CD4-positive, alpha-beta T cell treated with Interferon alpha-2 for 1 hour (primary cell): ENCODE measurements at places on chromosomes 1 and 21.

- DNase-seq = peak; percentile 77
Observed at GRCh38 chr1:150552128-150552910, 3.1 kb downstream of the ADAMTSL4 start.

- DNase-seq = no peak
Observed at GRCh38 chr1:219763321-219763720, 150.4 kb upstream of the ZC3H11B start.

DNA sequence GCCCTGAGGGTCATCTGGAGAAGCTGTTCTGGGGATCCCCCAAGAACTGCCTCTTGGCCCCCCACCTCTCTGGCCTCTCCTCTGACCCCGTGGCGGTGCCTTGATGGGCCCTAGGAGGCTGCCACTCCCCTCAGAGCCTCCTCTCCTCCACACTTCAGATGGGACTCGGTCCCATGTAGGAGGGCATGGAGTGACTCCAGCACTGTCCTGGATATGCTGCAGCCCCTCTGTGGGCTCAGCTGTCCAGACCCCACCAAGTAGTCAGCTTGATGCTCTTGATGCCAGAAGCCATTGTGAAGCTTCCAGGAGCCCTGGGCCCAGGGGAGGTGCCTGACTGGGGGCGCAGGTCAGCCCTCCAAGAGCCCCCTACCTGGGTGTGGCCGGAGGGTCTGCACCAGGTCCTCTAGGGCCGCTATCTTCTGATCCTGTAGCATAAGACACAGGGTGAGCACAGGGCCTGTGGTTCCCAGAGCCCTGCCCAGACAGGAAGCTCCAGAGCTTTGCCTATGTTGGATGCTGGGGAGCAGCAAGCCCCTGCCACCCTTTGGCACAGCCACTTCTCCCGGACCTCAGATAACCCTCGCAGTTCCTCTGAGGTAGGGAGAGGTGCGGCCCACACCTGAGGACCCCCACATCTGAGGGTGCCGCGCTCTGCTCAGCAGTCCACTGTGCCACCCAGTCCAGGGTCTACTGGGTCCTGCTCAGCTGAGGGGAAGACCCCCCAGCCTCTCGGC lies 9.2 kb downstream of the UBXN11 start:
- no peak for DNase-seq

DNA sequence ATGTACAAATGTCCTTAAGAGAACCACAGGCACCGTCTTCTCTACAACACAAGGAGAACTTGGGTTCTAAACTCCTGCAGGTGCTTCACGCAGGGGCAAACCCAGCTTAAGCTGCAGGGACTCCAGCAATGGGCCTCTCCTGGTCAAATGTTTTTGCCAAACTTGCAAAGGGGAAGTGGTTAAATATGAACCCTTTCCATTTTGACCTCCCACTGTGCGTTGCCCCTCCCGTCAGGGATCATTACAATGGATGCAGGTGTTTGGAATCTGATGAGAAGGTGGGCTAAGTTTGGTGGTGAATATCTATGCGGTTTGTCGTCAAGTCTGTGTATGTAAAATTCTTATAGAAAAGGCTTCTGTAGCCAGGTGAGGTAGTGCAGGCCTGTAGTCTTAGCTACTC lies 29.1 kb upstream of the SLC25A33 start:
- DNase-seq = no peak

DNA sequence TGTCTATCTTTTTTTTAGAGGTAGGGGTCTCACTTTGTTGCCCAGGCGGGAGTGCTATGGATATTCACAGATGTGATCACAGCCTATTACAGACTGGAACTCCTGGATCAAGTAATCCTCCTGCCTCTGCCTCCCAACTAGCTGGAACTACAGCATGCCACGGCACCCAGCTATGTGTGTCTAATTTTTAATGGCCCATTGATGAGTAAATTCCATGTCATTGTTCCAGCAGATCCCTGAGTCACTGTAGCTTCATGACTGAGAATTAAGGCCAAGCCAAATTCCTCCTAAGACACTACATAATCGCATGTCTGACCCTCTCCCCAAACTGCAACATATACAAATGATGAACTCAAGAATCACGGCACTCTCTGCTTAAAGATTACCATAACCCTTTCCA lies 84.2 kb upstream of the RGS2 start:
- DNase-seq = no peak

DNA sequence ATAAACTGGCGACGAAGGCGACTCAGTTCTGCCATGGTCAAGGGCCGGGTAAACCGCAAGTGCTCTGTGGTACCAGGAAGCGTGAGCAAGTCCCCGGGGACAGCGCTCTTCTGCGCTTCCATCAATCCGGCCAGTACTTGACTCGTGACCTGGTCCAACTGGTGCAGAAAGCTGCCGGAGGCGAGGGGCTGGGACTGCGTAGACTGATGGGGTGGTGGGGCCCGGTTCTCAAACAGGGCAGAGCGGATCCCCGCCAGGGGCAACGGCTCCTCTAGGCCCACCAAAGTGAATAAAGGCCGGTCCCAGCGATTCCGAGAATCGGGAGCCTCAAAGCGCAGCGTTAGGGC lies 852 bp downstream of the KTI12 start:
- peak; percentile 2 for DNase-seq

GRCh38 chr1:190205713-190206112 lies 272.0 kb downstream of the BRINP3 start:
- no peak for DNase-seq

GRCh38 chr21:45339421-45340402 lies 52.0 kb upstream of the POFUT2 start:
- no peak for DNase-seq

GRCh38 chr1:115440733-115441132 lies 102.7 kb upstream of the NGF start:
- DNase-seq = no peak

DNA sequence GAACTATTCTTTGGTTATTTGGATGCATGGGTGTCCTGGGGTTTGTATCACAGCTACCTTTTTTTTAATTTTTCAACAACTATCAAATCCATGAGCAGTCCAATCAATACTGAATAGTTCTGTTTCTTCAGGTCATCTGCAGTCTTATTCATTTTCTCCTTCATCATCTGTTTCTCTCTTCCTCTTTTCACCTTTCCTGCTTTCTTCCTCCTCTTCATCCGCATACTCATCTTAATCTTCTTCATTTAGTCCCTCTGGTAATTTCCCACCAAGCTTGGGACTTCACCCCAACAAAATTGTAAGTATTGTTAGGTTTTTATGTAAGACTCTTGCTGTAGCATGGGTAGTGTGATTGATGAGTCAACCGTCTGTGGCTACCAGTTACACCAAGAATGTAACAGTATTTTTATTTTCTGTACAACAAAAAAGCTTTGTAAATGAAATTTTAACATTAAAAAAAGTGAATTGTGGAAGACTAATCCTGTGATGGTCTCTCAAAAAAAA lies 184.1 kb upstream of the RNPC3 start:
- DNase-seq = no peak

DNA sequence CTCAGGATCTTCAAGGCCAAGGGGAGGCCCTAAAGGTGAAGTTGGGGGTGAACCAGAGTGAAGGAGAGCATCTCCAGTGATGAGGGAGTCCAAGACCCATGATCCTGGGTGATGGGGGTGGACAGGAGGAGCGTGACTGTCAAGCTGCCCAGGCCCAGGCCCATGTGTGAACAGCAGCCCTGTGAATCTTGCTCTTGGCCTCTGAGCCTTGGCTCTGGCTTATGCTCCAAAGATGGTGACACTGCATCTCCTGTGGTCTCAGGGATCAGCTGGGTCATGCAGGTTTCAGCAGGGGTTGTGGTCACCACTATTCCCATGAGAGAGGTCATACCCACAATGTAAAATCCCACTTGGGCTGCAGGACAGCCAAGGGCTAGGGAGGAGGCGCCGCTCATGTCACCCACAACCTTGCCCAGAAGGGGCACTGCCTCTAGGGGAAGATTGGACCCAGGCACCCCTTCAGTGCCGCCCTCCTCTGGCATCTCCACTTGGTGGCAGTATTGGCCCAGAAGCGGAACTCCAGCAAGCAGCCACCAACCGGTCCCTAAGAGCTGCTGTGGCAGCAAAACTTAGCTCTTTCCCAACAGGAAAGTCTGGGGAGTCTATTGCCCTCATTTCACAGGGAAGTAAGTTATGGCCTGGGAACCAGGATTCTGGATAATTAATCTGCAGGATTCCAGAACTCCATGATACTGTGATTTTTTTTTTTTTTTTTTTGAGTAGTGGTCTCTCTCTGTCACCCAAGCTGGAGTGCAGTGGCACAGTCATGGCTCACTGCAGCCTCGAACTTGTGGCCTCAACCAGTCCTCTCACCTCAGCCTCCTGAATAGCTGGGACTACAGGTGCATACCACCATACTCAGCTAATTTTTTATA lies 7.5 kb upstream of the WNT3A start:
- DNase-seq = peak; percentile 71
